ENCODE measurements at places on chromosomes 7 and 10.

DNA sequence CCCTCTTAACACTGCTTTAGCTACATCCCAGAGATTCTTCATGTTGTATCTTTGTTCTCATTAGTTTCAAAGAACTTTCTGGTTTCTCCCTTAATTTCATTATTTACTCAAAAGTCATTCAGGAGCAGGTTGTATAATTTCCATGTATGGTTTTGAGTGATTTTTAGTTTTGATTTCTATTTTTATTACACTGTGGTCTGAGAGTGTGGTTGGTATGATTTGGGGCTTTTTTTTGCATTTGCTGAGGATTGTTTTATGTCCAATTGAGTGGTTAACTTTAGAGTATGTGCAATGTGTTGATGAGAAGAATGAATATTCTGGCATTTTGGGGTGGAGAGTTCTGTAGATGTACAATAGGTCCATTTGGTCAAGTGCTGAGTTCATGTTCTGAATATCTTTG, 37.9 kb upstream of the CAPZA2 start:
- no peak for DNase-seq

DNA sequence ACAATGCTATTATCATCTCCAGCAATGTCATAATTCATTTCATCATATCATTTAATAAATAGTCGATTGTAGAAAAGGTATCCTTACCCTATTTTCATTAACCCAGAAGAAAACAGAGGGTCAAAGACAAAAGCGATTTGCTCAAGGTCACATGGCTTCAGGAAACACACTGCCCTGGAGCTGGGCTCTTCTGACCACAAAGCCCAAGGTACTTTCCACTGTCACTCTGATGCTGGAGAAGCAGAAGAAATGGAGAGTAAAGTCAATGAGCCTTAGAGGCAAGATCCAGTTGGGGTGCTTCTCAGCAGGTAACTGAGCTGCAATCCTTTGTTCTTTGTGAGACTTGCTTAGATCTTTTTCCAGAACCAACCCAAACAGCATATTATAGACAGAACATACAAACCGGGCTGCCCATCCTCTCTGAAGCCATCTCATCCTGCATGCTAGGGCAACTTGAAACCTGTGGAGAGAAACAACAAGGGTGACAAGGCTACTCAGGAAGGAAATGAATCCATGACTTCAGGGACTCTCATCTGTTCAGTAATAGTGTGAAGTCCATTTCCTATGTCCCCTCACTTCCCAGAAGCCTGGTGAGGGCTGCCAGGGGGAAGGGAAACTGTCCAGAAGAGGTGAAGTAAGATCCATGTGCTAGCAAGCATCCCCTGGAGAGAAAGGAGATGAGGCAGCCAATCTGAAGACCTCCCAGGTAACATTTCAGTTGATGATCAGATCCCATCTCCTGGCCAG, 148.6 kb upstream of the SVIL start:
- DNase-seq, result no peak

- no peak for DNase-seq
Observed at GRCh38 chr10:132746801-132747625, 38.9 kb downstream of the NKX6-2 start.

DNA sequence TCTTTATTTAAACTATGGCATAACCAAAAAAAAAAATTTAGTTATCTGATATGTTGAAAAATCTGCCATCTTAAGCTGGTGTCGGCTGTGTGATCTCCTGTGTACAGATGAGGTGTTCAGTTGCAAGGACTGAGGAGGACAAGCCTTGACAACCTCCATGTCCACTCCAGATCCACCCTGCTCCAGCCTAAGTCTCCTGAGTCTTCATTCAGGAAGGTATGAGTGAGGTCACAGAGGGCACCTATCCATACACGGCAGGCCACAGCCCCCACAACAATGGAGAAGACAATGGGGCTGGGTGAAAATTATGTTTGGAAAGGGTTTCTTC, 16.1 kb downstream of the TARP start:
- DNase-seq, result no peak

- no peak for DNase-seq
Observed at GRCh38 chr7:38360776-38361175, 87.3 kb upstream of the TARP start.

DNA sequence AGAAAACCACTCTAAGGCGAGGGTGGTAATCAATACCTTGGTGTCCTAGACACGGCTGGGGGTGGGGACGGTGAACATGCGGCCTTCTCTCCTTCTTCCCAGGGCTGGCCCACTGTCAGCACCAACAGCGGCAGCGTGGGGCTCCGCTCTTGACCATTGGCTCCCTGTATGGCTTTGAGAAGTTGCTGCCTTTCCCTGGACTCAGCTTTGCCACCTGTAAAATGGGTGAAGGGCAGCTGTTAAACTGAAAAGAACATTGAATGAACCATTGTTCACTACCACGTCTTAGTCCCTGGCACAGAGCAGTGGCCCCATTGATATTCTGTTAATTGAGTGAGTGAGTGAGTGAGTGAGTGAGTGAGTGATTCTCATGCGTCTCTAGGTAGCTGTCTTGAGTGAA, 95.3 kb downstream of the ZMIZ1 start:
- no peak for DNase-seq

GRCh38 chr10:102240467-102241031, 763 bp downstream of the PITX3 start:
- no peak for DNase-seq

- DNase-seq, result no peak
Observed at GRCh38 chr10:23474626-23475025, 35.8 kb downstream of the OTUD1 start.

GRCh38 chr10:78830062-78830975, 238.4 kb upstream of the ZMIZ1 start:
- peak; percentile 60 for DNase-seq

- no peak for DNase-seq
Observed at GRCh38 chr7:97446361-97446760, 285.5 kb upstream of the TAC1 start.

- peak; percentile 94 for DNase-seq
Observed at GRCh38 chr7:131249003-131249402, 78.7 kb upstream of the MKLN1 start.

- DNase-seq, result peak; percentile 45
Observed at GRCh38 chr10:15744217-15744865, 24.6 kb upstream of the ITGA8 start.

DNA sequence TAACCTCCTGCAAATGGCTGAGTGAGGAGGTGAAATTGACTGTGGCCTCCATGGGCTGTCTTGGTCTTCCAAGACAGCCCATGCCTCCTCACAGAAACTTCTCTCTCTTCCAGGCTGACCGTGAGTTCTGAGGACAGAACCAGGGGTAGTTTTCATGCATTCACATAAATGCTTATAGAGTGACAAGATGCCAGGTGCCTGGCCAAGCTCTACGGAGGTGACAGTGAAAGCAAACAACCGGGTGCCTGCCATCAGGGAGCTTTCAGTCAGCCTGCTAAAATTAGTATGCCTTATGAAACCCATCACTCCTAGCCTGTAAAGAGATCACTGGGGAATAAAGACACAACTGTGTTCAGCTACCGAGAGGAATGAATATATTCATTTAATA, 919 bp upstream of the RHOBTB1 start:
- no peak for DNase-seq

DNA sequence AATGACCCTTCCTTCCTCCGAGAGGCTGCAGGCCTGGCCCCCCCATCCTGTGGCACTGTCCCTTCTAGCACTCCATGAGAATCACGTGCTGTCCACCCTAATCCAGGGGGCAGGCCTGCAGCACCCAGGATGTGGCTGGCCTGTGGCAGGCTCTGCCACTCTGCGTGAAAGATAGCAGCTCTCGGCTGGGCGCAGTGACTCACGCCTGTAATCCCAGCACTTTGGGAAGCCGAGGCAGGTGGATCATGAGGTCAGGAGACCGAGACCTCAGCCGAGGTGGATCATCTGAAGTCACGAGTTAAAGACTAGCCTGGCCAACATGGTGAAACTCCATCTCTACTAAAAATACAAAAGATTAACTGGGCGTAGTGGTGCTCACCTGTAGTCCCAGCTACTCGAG, 18.9 kb upstream of the LFNG start:
- no peak for DNase-seq

- DNase-seq, result no peak
Observed at GRCh38 chr7:123655614-123656013, at the start of gene LMOD2. Gene LMOD2 (plus strand): TSS chr7:123655866. CDS start chr7:123655964, 98 bp downstream.

GRCh38 chr7:100185726-100186125, 8.0 kb downstream of the STAG3 start:
- no peak for DNase-seq

GRCh38 chr10:123583639-123584418, 82.3 kb upstream of the GPR26 start:
- peak; percentile 82 for DNase-seq

GRCh38 chr7:136853654-136854053, 14.8 kb upstream of the CHRM2 start:
- DNase-seq, result no peak

DNA sequence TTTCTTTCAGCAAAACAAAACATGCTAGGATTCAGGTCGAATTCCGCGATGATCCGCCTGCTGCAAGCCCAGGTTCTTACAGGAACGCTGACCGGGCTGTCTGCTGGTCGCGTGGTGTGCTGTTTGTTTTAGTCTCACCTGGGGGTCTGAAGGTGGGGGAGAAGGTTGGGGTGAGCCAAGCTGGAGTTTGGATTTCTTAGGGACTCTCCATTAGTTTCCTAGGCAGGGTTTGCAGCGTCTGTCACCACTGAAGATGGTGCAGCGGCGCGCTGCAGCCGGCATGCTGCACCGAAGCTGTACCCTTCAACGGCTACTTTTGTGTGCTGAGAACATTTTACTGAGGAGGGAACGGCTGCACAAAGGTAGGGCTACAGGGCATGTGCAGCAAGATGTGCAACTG, 48.7 kb downstream of the GCC1 start:
- DNase-seq, result no peak

DNA sequence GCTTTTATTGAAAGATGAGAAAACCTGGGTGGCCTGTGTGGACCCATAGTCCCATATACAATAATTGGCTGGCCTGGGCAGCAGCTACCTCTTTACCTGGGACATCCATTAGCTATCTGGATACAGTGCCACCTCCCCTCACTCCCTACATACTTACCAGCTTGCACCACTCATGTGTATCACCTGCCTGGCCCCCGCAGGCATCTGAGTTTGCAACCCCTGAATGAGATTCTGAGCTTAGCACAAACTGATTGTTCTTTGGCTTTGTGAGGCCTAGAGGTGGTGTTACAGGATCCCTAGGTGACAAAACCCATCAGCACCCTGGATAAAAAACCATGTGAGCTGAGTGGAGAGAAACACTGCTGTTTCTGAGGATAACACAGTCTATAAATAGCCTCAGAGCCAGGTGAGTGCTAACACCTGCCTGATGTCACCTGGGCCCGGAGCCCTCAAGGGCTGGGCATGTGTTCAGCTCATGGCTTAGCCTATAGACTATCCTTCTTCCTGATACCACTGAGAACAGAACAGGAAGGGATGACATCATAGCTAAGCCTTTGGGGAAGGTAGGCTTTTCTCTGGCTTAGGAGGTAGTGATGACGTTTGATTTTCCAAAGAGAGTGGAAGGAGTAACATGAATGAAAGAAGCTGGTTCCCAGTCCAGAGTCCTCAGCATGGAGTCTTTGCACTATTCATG, 2.6 kb upstream of the PPIF start:
- no peak for DNase-seq

DNA sequence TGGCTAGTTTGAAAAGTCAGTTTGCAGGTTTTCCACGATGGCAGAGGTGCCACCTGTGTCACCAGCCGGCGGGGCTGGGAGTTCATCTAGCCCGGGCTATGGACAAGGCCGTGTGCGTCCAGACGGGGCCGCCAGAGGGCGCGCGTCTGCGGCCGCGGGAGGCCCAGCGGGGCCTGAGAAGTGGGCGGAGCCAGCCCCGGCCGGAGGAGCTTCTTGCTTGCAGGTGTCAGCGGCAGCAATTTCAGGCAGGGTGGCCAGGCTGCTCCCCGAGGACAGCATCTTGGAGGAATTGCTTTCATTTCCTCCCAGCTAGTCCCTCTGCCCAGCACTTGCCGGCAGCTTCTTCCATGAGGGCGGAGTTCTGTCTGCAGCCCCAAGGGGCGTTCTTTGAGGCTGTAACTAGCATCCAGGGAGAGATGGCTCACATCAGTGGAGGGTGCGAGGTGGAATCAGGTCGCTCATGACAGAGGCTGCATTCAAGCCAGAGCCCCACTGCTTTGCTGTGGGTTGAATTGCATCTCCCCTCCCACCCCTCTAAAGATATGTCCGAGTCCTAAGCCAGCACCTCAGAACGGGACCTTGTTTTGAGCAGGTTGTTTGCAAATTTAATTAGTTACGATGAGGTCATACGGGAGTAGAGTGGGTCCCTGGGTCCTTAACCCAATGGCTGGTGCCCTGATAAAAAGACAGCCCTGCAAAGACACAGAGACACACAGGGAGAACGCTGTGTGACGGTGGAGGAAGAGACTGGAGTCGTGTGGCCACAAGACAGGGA, 85.9 kb upstream of the MKI67 start:
- peak; percentile 53 for DNase-seq

- no peak for DNase-seq
Observed at GRCh38 chr7:78112488-78112887, 313.9 kb downstream of the PHTF2 start.

GRCh38 chr7:154353355-154353767, 301.2 kb downstream of the DPP6 start:
- no peak for DNase-seq

DNA sequence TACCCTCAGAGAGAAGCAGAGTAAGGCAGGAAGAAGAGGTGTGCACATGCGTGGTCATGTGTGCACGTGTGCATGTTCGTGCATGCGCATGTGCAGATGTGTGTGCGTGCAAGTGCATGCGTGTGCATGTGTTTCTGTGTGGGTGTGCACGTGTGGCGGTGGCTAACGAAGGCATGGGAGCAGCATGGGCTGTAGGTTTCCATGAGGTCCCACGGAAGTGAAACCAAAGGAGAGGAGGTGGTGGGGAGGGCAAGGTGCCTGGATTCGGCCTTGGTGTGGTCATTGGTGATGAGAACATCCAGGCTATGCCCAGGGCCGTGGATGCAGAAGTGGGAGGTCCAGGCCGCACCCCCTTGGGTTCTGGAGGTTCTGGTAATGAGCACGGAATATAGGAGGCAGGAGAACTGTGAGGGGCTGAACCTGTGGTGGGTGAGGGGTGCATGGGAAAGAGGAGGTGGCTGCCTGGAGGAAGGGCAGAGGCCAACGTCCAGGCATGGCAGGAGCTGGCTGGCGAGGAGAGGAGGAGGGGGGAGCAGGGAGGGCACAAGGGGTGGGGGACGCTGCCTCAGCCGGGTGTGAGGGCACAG, 2.4 kb upstream of the INPP5A start:
- DNase-seq, result no peak

- no peak for DNase-seq
Observed at GRCh38 chr7:88396295-88396947, 89.7 kb upstream of the STEAP4 start.

DNA sequence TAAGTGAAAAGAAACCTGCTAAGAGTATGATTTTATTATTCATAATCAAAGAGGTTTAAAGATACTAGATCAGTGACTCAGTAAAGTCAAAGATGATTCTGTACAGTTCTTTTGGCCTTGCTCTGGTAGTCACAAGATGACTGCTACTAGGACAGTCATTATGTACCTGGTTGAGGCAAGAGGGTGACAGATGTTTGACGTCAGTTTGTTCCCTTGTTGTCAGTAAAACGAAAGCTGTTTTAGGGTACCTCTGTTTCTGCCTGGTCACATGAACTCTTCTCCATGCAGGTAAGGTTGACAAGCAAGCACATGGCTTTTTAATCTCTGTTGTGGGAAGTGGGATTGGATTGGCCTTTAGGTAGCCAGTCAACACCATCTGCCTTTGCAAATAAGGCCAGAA, 308.0 kb downstream of the EXOC4 start:
- no peak for DNase-seq
